ENCODE measurements at places on chromosomes 7 and 10.

- DNase-seq = no peak
Observed at GRCh38 chr7:2198206-2198605, 34.5 kb downstream of the MAD1L1 start.

DNA sequence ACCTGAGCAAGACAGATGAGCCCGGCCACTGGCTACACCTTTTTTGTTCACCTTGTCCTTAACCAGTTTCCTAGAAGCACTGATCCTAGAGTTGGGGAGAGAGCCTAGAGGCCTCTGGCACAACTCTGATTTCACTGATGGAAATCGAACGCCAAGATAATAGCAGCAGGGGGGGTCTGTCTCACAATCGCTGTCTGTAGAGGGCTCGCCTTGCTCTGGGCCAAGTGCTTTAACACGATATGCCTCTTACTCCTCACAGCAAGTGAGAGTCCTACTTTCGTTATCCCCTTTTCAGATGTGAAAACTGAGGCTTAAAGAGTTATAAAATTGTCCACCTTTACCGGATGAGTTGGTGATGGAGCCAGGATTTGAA, 472 bp downstream of the RASSF4 start:
- DNase-seq = no peak

- no peak for DNase-seq
Observed at GRCh38 chr10:114489521-114490310, 85.4 kb upstream of the AFAP1L2 start.

DNA sequence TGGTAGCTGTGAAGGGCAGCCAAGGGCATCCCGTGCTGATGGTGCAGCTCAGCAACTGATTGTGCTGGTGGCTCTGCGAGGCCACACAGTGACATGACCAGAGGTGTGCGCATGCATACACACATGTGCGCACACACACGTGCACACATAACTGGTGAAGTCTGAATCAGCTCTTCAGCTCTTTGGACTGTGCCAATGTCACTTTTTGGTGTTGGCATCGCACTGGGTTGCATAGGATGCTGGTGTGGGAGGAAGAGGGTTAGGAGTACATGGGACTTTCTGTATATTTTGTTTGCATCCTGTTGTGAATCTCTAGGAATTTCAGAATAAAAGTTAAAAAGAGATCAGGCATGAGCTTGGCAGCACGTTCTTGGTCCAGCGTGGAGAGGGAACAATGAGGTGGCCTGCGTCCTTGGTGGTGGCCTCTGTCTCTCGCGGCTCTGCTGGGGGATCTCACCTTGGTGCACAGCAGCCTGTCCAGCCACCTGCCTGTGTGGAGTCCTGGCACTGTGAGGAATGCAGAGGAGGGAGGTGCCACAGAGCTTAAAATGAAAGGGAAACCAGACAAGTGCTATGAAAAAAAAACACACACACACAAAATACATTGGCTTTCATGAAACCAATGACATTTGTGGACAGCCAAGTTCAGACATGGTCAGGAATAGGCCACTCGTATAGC, 124.0 kb downstream of the TRRAP start:
- DNase-seq = no peak

DNA sequence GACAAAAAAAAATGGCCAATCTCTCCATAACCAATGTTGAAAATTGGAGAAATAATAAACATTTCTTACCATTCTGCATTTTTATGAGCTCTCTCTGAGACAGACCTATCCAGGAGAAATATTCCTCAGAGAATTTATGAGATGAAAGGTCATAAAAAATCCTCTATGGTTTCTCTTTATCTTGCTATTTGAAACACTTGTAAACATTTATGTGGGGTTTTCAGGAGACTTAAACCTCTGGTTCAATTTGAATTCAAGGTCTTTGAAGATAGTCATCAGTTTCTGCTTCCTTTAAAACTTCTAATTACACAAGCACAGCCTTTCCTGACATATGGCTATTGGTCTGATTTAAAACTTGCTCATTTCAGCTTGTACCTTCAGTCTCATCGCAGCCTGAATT, 78.5 kb upstream of the APBB1IP start:
- no peak for DNase-seq

DNA sequence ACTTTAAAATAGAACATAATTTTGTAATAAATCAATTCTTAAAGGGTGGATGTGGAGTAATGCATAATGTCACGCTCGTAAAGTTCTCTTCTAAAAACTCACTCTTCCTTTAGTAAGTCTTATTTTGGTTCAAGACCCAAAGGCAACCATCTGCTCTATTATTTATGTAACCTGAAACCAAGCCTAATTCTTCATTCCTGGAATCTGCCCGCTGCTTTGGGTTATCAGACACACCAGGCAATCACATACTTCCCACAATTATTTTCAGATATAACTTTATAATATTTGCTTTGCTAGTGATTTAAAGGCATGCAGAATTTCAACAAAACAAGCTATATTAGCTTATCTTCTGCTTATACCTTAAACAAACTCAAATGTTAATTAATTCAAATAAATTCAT, 39.0 kb downstream of the RAB11FIP2 start:
- DNase-seq = no peak

GRCh38 chr7:144118341-144118740, 4.6 kb upstream of the OR2A14 start:
- no peak for DNase-seq

DNA sequence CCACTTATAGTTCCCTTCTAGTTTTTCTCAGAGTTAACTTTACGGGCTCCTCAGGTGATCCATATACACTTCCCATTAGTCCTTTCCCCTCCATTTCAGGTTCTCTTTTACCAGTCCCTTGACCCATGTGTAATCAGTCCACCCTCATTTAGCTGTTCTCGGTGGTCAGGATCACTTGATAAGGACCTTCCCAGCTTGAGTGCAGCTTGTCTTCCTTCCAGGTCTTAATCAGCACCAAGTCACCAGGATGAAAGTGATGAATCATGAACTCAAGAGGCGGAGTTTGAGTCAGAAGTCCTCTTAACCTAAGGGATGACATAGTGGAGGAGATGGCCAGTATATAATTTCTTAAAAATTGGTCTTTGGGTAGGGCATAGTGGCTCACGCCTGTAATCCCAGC, 63.1 kb upstream of the CNTNAP2 start:
- no peak for DNase-seq

GRCh38 chr7:29457565-29458011, 106.0 kb upstream of the PRR15 start:
- DNase-seq = no peak

- no peak for DNase-seq
Observed at GRCh38 chr7:70492625-70493024, 639.3 kb upstream of the GALNT17 start.

DNA sequence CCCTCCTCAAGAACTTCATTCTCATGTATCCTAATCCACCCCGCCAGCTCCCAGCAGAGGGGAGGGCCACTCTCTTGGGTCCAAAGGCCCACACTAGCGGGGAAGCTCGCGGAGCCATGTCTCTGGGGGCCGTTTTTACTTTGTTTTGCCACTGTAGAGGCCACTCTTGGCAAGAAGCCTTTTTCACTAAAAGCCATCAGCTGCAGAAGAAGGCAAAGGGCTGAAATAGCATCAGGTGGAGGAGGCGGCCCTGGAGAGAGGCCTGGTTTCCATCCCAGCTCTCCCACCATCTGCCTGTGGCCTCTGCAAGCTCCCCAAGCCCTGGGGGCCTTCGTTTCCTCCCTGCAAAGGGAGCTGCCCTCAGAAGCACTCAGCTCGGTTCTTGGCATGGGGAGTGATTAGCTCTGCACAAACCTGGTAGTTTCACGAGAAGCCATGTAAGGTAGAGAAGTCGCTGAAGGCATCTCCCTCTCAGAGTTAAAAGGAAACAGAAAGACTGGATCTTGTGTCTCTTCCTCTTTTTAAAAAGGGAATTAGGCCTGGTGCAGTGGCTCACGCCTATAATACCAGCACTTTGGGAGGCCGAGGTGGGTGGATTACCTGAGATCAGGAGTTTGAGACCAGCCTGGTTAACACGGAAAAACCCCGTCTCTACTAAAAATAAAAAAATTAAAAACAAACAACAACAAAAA, 70.3 kb downstream of the PARP12 start:
- DNase-seq = no peak

DNA sequence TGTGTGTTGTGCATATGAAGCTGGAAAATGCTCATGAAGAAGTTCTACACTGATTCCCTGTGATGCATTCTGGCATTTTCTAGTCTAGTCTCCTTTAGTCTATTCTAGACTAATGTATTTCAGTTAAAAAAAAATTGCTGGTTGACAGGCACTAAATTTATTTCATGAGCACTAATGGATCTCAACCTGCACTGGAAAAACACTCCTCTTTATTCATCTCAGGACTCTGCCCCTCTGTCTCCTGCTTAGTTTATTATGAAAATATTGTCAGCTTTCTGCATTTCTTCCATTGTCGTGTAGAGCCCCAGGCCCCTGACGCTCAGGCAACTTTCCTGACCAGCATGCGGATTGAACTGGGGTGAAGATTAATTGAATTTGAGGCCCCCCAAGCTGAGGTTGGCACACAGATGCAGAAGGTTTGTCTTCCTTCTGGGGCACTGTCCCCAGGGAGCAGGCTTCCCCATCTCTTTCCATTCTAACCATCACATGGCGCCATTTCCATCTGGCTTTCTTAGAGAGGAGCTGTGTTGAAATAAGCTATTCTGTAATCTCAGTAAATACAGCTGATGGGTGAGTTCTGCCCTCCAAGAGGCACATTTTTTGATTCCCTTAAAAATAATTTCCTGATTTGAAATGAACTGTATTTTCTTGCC, 128.7 kb downstream of the INSYN2A start:
- DNase-seq = no peak

- DNase-seq = no peak
Observed at GRCh38 chr10:26566525-26567350, 128.6 kb downstream of the APBB1IP start.

- no peak for DNase-seq
Observed at GRCh38 chr10:123743441-123744223, 77.5 kb downstream of the GPR26 start.

- no peak for DNase-seq
Observed at GRCh38 chr7:4726566-4726965, 44.5 kb downstream of the FOXK1 start.

GRCh38 chr7:108201766-108202165, 71.6 kb upstream of the LAMB4 start:
- no peak for DNase-seq

- no peak for DNase-seq
Observed at GRCh38 chr7:155964543-155964942, 152.3 kb upstream of the SHH start.

GRCh38 chr10:3955955-3956617, 171.1 kb upstream of the KLF6 start:
- no peak for DNase-seq
